Umbilical cord (tissue), 2 donors: ENCODE measurements at places on chromosomes 12 and 14.
A peak's percentile ranks its signal among the peaks of the same experiment; 100 is the strongest.

- peak; percentile 66 for DNase-seq
Measured at GRCh38 chr12:26212396-26212795, 17.0 kb downstream of the SSPN start.

GRCh38 chr12:113422030-113422885 lies at the start of gene SDSL:
Gene SDSL, plus strand, starts transcription at chr12:113422380. Its CDS starts 5,603 bp downstream, at chr12:113427983.
- peak; percentile 87 for DNase-seq

DNA sequence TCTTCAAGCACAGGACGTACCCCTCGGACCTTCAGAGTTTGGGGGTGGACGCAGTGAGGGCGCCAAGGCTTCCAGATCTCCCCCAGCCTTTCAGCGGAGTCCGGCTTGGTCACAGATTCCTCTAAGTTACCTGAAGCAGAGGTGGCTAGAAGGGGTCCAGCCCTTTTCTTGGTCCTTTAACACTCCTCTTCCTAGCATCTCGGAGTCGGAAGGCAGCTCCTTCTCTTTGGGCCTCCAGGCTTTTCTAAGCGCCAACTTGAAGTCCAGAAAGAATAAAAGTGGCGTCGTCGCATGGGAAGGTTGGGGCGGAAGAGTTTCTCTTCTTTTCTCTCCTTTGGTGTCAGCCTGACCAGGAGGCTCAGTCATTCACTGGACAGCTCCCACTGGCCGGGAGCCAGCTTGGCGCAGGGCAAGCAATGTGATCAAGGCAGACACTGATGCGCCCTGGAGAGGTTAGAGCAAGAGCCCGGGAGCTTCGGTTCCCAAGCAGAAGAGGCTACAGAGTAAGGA lies 9.6 kb downstream of the OR6S1 start:
- peak; percentile 62 for DNase-seq

DNA sequence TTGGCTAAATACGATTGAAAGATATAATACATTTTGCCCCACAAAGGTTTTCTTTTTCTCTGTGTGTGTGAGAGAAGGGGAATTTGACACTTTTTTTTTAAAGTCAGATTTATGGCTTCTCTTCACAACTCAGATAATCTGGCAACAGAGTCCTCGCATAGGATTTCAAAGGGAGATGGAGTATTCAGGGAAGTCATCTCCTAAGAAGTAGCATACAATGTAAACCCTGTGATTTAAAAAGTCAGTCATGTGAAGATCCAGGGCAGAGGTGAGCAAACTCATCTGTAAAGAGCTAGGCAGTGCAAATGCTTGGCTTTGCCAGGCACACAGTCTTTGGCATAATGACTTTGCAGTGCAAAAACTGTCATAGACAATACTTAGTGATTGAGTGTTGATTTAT lies 1526.3 kb downstream of the AACS start:
- DNase-seq: no peak

- no peak for DNase-seq
Measured at GRCh38 chr14:49945448-49946319, 52.8 kb downstream of the ARF6 start.

- DNase-seq: no peak
Measured at GRCh38 chr14:81766321-81766915, 232.8 kb upstream of the SEL1L start.

GRCh38 chr12:15629761-15630160 lies 159.4 kb downstream of the EPS8 start:
- DNase-seq: peak; percentile 25

- no peak for DNase-seq
Measured at GRCh38 chr14:65223636-65224035, 121.3 kb upstream of the MAX start.

- no peak for DNase-seq
Measured at GRCh38 chr14:32013083-32013482, 64.0 kb upstream of the ARHGAP5 start.

- DNase-seq: no peak
Measured at GRCh38 chr14:68591786-68592185, 201.1 kb downstream of the ZFP36L1 start.

GRCh38 chr12:109989380-109989779 lies 6.8 kb downstream of the GIT2 start:
- DNase-seq: no peak

DNA sequence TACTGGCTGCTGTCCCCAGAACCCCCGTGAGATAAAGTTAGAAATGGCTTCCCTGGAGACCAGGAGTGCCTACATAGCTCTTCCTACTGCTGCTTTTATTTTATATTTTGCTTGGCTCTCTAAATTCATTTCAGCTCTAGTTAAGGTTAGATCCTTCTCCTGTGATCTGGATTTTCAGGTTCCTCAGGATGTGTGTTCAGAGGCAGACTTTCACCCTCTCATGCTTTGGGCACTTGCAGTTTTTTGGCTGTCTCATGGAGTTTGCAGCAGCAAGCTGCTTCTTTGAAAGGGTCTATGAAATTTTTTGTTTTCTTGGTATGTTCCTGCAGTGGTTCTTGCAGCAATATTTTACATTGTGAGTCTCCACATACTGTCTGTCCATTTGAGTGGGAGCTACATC lies 93.3 kb downstream of the ATP23 start:
- no peak for DNase-seq

DNA sequence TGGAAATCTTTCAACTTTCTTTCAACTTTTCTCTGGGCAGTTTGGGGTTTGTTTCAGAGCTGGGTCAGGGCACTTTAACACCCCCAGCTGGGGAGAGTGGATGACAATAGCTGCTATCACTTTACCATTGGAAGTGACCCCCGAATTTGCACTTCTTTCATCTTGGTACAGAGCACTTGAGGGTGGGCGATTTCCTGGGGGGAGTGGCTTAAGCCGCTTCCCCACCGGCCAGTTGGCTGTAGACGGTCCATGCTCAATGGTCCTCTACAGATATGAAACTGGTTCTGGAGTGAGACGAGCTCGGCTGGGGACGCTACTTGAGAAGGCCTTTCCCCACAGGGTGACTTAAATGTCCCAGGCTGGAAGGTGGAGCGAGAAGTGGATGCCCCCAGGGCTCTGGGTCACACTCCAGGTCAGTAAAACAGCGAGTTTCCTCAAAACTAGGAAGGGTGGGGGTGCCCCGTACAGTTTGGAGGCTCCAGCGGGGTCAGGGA lies at the start of gene VRTN:
Gene VRTN, plus strand, starts transcription at position 231 of the 494 bp plus-strand sequence. CDS start 8,313 bp downstream, outside the sequence.
- no peak for DNase-seq

DNA sequence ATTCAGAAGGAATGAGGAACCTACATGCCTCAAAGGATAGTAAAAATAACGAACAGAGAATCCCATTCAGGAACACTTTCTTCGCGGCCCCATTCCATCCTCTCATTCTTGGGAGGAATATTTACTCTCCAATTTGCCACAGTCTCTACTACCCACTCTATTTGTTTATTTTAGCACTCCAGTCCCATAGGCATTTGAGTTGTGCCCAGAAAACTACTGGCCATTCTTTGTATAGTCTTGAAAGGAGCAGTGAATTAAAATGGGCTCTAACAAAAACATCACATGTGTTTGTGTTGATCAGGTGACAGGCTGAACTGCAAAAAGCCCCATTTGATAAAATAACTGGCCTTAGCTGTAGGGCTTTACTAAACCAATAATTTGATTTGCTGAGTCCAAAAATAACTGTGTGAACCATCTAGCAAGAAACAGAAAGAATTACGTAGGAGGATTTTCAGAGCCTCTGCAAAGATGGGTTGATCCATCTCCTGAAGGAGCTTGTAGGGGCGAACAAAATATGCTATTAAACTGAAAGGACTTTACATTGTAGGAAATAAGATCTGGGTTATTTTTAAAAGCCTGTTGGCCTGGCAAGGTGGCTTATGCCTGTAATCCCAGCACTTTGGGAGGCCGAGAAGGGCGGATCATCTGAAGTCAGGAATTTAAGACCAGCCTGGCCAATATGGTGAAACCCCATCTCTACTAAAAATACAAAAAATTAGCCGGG lies 142.3 kb upstream of the CPNE8 start:
- DNase-seq: peak; percentile 71

DNA sequence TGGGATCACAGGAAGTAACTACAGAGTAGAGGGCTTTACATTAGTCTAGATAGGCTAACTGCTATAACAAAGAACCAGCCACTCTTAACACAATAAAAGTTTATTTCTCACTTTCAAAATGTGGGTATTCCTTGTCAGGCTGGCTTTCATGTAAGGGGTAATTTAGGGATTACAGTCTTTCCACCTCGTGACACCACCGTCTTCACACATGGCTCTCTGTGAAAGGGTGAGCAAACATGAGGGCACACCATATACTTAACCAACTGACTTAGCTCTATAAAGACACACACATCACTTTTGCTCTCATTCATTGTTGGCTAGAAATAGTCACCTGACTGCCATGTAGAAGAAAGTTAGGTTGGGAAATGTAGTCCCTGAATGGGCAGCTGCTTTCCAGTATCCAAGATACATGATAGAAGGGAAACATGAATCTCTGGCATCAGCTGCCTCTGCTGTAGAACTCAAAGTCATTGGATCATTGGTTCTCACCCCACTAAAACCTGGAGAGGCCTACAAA lies 66.1 kb upstream of the CRY1 start:
- DNase-seq: no peak

DNA sequence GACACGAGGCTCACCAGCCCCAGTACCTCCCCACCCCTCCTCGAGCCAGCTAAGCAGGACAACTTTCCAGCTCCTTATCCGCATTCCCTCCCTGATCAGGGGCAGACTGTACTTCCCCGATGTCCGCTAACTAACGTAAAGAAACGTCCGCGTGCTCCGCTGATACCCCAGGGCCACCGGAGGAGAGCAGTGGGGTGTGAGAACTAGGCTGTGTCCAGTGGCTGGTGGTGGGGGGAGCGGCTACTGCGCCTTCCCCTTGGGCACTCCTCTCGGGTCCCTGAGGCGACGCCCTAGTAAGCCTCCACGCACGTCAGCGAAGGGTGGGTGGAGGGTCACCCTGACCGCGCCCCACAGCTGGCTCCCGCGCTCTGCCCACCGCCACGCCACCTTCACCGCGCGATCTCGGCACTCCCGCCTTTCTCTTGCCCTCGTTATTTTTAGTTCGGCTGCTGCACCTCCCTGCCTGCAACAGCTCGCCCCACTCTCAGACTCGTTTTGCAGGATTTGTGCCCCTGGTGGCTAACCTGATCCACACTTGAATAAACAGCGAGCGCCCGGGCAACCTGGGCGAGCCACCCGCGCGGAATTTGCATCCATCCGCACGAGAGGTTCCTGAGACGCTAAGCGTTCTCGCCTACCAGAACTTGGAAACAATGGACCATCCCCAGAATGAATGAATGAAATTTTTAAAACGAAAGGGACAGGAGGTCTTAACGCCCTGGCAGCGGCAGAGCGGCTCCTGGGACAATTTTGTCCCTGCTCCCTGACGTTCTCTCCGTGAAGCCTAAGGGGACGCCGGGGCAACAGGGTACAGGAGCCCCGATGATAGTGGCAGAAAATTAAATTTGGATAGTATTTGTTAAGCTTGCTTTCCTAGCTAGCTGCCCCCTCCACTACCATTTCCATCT lies 6.9 kb upstream of the BMP4 start:
- peak; percentile 67 for DNase-seq

DNA sequence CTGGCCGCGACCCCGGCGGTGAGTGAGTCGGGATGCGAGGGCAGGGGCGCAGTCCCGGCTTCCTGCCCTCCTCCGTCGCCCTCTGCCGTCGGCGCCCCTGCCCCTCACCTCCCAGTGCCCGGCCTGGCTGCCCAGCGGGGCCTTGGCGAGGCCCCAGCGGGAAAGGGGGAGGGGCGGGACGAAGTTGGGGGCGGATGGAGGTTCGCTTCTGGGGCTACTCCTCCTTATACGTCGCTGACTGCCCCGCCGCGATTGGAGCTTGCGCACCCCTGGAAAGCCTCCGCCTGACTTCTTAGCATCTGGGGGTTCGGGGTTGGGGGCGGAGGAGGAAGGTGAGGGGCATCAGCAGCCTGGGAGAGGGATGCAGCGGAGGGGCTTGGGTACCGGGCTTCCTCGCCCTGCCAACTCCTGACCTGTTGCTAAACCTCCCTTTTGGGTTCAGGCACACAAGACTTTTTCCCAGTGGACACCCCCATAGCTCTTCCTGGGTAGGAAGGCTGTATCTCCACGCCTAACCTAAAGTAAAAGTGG lies 406 bp downstream of the TMEM263 start:
- peak; percentile 82 for DNase-seq

- DNase-seq: no peak
Measured at GRCh38 chr14:68312884-68313610, 479.8 kb downstream of the ZFP36L1 start.

GRCh38 chr14:102777711-102778337 lies 575 bp downstream of the TRAF3 start:
- no peak for DNase-seq

GRCh38 chr12:46357438-46358324 lies 14.9 kb downstream of the SLC38A2 start:
- DNase-seq: peak; percentile 77

GRCh38 chr14:51024377-51024776 lies 70.5 kb downstream of the TRIM9 start:
- peak; percentile 10 for DNase-seq

DNA sequence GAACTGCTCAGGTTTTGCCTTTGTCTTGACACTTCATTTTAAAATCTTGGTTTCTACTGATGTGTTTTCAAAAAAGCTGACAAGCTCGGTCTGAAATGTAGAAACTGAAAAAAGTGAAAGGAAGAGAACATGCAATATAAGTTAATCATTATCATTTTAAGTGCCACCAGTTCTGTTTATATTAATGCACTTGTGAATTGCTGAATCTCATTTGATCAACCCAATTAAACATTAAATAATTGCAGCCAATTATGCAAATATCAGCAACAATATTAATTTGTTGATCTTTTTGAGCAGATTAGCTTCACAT lies 133.8 kb downstream of the BCAT1 start:
- no peak for DNase-seq

- DNase-seq: no peak
Measured at GRCh38 chr12:124218243-124218560, 76.7 kb upstream of the RFLNA start.

GRCh38 chr12:6575648-6576047 lies 7.6 kb upstream of the NOP2 start:
- no peak for DNase-seq

DNA sequence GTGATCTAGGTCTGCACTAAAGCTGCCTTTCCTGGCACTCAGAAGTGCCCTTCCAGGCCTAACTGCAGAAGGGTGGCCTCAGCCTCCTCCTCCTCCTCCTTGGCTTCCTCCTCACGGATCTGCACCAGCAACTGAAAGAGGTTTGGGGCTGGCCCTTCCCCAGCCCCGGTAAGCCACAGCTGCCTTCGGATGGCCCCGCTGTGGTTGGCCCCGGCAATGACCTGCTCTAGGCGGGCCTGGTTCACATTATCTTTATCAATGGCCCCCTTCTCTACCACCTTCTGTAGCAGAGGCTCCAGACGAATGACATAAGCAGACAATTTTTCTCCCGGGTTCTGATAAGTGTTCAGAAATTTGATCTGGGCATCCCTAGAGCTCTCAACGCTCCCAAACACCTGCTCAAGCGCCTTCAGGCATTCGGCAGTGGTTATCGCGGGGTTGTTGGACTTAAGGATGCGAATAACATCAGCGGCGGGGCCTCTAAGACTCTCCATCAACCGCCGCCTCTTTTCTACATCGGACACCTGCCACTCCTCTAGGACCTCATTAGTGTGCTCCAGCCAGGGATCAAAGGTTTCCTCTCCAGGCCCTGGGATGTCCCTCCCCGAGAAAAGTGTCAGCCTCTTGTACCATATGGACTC lies 1.5 kb downstream of the PNMA1 start:
- DNase-seq: peak; percentile 29
